ENCODE measurements at places on chromosomes 2 and 18. TPM values are rescaled to one million over a fixed set of nuclear protein-coding genes. Genes with fewer than 3 reads are reported as not detected.

HOXD8 gene
- total RNA-seq, result 75.6 TPM

UGT1A7 gene
- total RNA-seq, result not detected

CYTIP gene
- 0.26 TPM for total RNA-seq

ANKRD30BL gene
- total RNA-seq, result 1.2 TPM

HNRNPLL gene
- total RNA-seq, result 41.0 TPM

FBXO48 gene
- 0.55 TPM for total RNA-seq

DIPK1C gene
- total RNA-seq, result not detected

CPLX4 gene
- not detected for total RNA-seq

SKOR2 gene
- not detected for total RNA-seq

NBAS gene
- total RNA-seq, result 38.4 TPM

ASPRV1 gene
- total RNA-seq, result 5.2 TPM

LIPG gene
- not detected for total RNA-seq

NAT8 gene
- total RNA-seq, result 0.62 TPM

ST8SIA5 gene
- not detected for total RNA-seq

NDC80 gene
- total RNA-seq, result 1.3 TPM

KCNE4 gene
- 12.4 TPM for total RNA-seq

FLACC1 gene
- 2.0 TPM for total RNA-seq

ACADL gene
- total RNA-seq, result 12.6 TPM

SP5 gene
- not detected for total RNA-seq

UGT1A3 gene
- not detected for total RNA-seq

ST6GAL2 gene
- 64.2 TPM for total RNA-seq

CAVIN2 gene
- 128 TPM for total RNA-seq

PCARE gene
- total RNA-seq, result not detected

SLC19A3 gene
- 0.55 TPM for total RNA-seq

FBXO41 gene
- 1.7 TPM for total RNA-seq

SEMA4F gene
- 14.5 TPM for total RNA-seq

DOCK10 gene
- total RNA-seq, result 33.2 TPM

KYNU gene
- 1.9 TPM for total RNA-seq

KCNK3 gene
- 7.8 TPM for total RNA-seq

STAT4 gene
- total RNA-seq, result not detected

GNLY gene
- 0.48 TPM for total RNA-seq

KCNJ13 gene
- not detected for total RNA-seq

Data from uterus (tissue), 4 donors.